ENCODE measurements at places on chromosomes 2 and 18. TPM values are rescaled to one million over a fixed set of nuclear protein-coding genes. Genes with fewer than 3 reads are reported as not detected.
A peak's percentile ranks its signal among the peaks of the same experiment; 100 is the strongest.

DNA sequence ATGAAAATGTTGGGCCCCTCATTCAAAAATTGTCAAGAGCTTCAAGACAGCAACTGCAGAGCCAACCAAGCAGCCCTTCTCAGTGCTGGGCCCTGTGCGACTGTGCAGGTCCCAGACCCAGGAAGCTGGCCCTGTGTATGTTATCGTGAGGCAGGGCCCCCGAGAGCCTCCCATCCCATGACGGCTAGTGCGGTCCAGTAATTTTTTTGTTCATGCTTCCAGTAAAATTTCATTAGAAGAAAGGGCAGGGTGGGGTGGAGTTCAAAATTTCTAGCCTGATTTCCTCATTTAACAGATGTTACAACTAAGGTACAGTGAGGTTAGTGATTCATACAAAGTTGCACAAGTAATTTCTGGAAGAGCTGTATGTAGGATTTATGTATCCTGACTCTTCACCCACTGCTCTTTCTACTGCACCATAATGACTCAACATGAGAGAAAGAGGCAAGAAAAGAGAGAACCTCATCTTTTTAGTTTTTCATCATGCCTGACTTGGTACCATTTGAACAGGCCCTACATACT is 105.5 kb downstream of the ZEB2 start:
- DNase-seq = no peak

- DNase-seq = no peak
Observed at GRCh38 chr2:85435981-85436835, 17.7 kb downstream of the SH2D6 start.

GRCh38 chr18:11850821-11851145 is 430 bp upstream of the CHMP1B start:
- no peak for DNase-seq

GRCh38 chr2:8490166-8490721 is 191.6 kb upstream of the ID2 start:
- DNase-seq = no peak

GRCh38 chr2:241865957-241866789 is 3.4 kb upstream of the RTP5 start:
- no peak for DNase-seq

- DNase-seq = no peak
Observed at GRCh38 chr2:9497017-9497416, 22.7 kb downstream of the IAH1 start.

DNA sequence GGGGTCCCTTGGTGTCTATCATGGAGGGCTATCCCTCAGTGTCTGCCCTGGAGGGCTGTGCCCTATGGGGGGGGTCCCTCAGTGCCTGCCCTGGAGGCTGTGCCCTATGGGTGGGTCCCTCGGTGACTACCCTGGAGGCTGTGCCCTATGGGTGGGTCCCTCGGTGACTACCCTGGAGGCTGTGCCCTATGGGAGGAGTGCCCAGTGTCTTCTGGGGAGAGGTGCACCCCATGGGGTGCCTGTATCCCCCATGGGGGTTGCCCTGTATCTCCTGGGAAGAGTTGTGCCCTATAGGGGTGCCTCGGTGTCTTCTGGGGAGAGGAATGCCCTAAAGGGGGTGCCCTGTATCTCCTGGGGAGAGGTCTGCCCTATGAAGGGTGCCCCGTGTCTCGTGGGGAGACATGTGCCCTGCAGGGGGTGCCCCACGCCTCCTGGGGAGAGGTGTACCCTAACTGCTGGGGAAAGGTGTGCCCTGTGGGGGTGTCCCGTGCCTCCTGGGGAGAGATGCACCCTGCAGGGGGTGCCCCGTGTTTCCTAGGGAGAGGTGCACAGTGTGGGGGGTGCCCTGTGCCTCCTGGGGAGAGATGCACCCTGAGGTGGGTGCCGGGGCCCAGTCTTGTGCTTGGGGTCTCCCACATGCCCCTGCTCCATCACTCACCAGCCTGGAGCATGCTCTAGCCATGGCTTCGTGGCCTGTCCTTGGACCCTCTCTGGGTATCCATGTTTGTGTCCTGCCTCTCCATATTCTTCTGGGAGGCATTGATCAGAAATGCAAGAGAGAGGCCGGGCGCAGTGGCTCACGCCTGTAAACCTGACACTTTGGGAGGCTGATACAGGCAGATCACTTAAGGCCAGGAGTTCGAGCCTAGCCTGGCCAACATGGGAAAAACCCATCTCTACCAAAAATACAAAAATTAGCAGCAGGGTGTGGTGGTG is 215.6 kb downstream of the HDAC4 start:
- DNase-seq = no peak

GRCh38 chr2:152627351-152627957 is 89.8 kb downstream of the PRPF40A start:
- no peak for DNase-seq

- no peak for DNase-seq
Observed at GRCh38 chr18:939958-940357, 35.3 kb downstream of the ADCYAP1 start.

DNA sequence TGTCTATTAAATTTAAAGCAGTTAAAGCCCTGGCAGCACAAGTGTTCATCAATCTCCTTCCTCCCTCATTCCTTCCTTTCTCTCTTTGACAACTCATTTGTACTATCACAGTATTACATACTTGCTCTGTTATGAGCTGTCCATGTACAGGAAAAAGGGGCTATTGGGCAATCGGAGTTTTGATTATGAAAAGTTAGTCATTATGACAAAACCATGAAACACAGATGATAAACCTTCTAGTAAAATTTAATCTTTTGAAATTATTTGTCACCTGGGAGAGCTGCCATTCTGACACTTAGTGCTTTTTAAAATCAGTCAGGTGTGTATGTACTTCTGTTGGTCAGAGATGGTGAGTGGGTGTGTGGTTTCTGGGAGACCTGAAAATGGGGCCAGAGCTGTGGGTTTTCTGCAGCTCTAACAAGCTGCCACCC is 39.4 kb downstream of the MAP4K4 start:
- no peak for DNase-seq

DNA sequence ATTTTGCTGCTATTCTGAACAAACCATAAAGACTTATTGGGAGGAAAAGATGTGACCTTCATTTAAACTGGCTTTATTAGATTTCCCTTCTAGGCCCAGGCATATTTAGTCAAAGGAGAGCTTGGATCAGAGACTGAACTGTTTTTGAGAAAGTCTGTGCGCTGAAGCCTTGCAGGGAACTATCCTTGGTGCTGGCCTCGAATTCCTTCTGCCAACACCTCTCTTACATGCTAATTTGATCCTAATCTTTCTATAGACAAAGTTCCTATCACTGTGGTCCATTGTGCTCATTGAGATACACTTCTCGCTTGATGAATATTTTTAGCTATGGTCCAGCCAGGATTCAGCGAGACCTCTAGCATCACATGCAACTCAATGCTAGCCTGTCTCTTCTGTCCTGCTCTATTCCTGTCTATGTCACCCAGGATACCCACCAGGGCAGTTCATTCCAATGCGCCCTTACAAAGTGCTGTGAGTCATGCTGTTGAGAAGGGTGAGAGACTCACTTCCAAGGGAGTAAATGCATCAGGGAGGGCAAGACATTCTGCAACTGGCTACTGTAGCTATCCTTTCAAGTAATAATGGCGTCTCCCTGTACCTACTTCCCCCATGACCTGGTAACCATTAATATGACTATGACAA is 356.7 kb upstream of the LYPD1 start:
- peak; percentile 1 for DNase-seq

DNA sequence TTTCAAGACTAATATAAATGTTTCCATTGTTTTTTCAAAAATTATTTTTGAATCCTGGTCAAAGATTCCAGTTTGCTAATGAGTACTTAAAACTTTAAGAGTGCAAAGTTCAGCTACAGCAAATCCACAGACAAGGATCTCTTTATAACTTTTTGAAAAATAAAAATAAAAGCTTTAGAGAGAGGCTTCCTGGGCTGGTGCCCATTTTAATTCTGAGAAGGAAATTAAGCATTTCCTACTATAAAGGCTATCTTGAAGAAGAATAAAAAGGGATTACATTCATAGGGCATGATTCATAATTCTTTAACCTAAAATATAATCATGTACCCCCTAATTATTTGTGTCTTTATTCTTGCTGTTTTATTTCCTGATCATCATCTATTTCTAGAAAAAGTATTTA is 38.2 kb downstream of the DNAJC10 start:
- no peak for DNase-seq

DNA sequence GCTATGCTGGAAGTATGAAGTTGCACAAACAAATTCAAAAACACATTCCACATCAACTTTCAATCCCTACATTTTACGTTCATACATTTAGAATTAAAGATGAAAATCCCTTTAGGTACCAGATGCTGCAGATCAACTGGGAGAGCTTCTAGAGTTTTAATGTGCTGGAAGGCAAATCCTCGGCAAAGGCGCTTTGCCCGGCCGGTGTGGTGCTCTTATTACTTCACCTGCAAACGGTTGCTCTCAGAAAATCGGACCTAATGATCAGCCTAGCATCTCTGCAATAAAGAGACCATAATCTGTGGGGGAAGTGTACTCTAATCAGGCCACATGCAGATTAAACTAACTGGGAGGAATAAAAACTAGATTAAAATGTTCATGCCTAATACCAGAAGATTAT is 513.8 kb downstream of the ZEB2 start:
- DNase-seq = no peak

DNA sequence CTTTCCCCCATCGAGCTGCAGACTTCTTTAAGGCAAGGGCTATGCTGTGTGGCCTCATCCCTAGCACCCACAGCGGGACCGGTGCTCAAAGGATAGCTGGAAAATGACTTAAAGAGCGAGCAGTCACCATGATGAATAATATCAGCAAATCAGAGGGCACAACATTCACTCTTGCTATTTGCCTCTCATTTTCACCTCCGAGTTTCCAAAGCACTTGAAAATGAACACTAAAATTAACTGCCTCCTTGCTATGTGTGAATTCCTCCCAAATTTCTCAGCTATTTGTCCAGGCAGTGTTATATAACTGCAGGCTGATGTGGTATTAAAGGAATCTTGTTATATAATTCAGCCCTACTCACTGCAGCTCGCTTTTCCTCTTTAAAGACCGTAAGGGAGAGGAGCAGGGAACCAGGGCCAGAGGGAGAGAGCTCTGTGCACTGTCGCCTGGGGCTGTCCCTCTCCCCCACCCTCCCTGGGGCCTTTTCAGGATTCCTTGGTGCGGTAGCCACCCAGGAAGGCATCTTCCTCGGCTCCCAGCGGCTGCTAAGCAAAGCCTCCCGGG is 1.4 kb downstream of the CYS1 start:
- no peak for DNase-seq

DNA sequence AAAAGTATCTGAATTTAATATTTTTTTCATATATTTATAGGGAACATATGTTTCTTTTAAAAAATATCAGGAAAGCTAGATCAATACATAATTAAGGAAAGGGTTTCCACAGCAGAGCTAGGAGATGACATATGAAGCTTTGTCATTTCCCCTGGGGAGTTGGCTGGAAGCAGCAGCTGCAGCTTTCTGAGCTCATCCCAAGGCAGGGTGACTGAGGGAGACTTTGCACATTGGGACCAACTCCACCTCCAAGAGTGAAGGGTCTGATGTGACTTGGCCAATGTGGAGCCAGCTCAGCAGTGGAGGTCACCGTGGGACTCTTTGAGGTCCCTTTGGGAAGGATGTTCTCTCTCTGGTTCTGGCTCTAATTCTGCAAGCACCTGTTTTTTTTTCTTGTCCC is 315.1 kb downstream of the RDH14 start:
- DNase-seq = no peak

GRCh38 chr18:45213040-45213333 is 402.3 kb upstream of the SLC14A2 start:
- DNase-seq = no peak

GRCh38 chr2:197707316-197708213 is 2.4 kb downstream of the MARS2 start:
- DNase-seq = no peak

GRCh38 chr18:2148823-2149222 is 422.5 kb downstream of the METTL4 start:
- DNase-seq = no peak

- no peak for DNase-seq
Observed at GRCh38 chr2:36655453-36655852, 41.1 kb upstream of the VIT start.

DNA sequence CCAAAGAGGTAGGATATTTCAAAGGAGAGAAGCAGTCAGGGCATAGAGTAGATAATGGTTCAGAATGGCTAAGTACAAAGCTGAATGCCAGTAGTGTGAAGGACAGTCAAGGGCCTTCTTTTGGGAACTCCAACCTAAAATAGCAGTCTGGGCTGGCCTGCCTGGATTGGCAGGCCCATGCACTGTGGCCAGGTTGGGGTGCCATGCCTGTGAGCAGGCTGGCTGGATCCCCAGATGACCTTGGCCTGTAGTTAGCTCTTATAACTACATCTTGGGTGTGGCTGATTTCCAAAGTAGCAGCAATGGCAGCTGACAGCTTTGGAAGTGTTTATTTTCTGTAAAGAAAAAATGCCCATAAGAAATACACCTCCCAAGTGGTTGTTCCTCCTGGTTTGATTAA is 51.5 kb upstream of the ITGB6 start:
- no peak for DNase-seq

DNA sequence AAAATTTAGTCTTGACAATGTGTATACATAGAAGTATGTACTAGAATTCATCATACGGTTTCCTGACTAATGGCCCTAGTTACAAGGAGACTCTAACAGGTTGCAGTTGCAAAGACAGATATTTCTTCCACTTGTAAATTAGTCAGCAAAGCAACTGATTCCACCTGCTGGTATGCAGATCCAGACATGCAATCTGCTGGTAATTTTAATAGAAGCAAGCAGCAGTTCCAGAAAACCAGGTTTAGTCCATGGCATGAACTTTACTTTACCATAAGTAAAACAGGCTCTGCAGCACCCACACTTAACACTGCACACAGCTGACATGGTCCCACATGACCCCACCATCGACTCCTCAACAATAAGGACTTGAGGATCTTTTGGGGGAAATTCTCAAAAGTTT is 110.9 kb upstream of the SP3 start:
- no peak for DNase-seq

- no peak for DNase-seq
Observed at GRCh38 chr2:113273027-113273551, 5.6 kb downstream of the PAX8 start.

DNA sequence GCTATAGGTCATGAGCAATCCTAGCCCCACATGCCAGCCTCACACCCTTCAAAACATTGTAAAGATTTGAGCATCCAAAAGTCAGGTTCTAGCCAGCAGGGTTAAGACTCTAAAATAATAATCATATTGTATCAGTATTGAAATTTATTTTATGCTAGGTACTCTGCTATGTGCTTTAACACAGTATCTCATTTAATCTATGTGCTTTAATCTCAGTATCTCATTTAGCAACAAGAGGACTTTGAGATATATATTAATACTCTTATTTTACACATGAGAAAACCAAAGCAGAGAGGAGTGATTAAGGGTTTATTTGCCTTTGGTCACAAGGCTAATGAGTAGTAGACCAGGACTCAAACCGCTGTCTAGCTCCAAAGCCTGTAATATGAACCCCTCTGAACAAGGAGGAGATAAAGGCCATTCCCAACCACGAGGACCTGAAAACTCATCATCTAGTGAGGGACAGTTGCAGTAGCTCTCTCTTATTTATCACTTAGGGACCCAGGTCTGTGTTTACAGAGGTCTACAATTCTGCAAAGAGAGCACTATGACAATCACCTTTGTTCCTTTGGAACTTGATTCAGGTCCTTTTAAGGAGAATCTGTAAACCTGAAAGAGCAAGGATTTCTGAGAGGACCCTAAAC is 116.5 kb upstream of the SERTAD2 start:
- DNase-seq = no peak

- no peak for DNase-seq
Observed at GRCh38 chr2:197862246-197862955, 58.0 kb downstream of the PLCL1 start.

The MAB21L4 gene
- 1.4 TPM for polyA plus RNA-seq

The ACADL gene
- 18.9 TPM for polyA plus RNA-seq

The GALNT13 gene
- polyA plus RNA-seq = 2.3 TPM

The NAB1 gene
- polyA plus RNA-seq = 62.6 TPM

The FAM161A gene
- 22.9 TPM for polyA plus RNA-seq

The APLF gene
- polyA plus RNA-seq = 4.5 TPM

The FAM110C gene
- polyA plus RNA-seq = 13.5 TPM
